ENCODE measurements at places on chromosomes 5 and 9. TPM values are rescaled to one million over a fixed set of nuclear protein-coding genes. Genes with fewer than 3 reads are reported as not detected.

- DNase-seq, result no peak
- no peaks in the 10 kb centered on the region for H3K27me3 ChIP-seq
- no peak overlapping the region for H3K27ac ChIP-seq
- H3K4me1 ChIP-seq, result no peaks in the 10 kb centered on the region
- peaks cover 15% of the 10 kb centered on the region for H3K36me3 ChIP-seq
Measured at GRCh38 chr9:80177949-80178480, 606.2 kb downstream of the TLE4 start.

DNA sequence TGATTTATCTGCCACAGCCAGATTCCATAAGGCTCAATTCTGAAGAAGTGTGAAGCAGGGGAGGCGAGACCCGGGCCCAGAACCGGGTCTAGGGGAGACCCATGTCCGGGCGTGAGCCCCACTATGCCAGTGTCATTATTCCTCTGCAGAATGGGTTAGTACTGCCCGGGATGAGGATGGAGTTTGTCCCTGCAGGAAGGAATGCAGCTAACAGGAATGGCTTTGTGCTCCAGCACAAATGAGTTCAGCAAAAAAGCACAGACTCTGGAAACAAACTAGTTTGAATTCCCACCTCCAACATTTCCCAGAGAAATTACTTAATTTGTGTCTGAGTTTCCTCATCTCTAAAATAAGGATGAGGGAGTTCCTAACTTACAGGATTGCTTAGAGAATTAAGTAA, 202.9 kb downstream of the SYK start:
- H3K27ac ChIP-seq, result no peak overlapping the region
- peaks cover 5% of the 10 kb centered on the region for H3K36me3 ChIP-seq
- no peak overlapping the region for H3K4me3 ChIP-seq
- H3K4me1 ChIP-seq, result no peaks in the 10 kb centered on the region
- H3K27me3 ChIP-seq, result no peaks in the 10 kb centered on the region

- H3K27me3 ChIP-seq, result no peaks in the 10 kb centered on the region
- H3K4me3 ChIP-seq, result no peak overlapping the region
- no peaks in the 10 kb centered on the region for H3K36me3 ChIP-seq
- H3K4me1 ChIP-seq, result peaks cover 1% of the 10 kb centered on the region
- no peak for DNase-seq
- no peak overlapping the region for H3K27ac ChIP-seq
Measured at GRCh38 chr5:145484158-145484557, 351.0 kb downstream of the PRELID2 start.

GRCh38 chr9:75378036-75378435, 289.7 kb downstream of the OSTF1 start:
- no peak overlapping the region for H3K27ac ChIP-seq
- no peak overlapping the region for H3K4me3 ChIP-seq
- peaks cover 9% of the 10 kb centered on the region for H3K36me3 ChIP-seq
- H3K4me1 ChIP-seq, result no peaks in the 10 kb centered on the region
- DNase-seq, result no peak

DNA sequence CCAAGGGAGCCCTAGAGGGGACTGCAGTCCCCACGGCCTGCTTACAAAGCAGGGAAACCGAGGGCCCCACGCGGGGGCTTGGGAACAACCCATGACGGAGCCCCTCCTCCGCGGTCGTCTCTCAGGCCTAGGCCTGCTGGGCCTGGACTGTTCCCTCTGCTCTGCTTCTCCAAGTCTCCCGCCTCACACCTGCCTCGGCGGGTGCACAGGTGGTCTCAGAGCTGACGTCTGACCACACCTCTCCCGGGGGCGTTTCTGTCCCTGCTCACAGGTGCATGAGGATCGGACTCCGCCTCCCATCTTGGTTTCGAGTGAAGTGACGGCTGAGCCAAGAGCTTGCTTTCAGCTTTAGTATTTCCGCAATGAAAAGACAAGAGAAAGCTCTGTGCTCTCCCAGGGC, 72.1 kb downstream of the MRPL36 start:
- no peak overlapping the region for H3K27ac ChIP-seq
- peak; percentile 57 for DNase-seq
- no peaks in the 10 kb centered on the region for H3K27me3 ChIP-seq

GRCh38 chr9:38066914-38067858, 1.8 kb downstream of the SHB start:
- H3K27ac ChIP-seq, result no peak overlapping the region
- peak; percentile 49 for DNase-seq
- H3K4me1 ChIP-seq, result no peaks in the 10 kb centered on the region
- H3K36me3 ChIP-seq, result no peaks in the 10 kb centered on the region
- H3K4me3 ChIP-seq, result peak overlapping the region; percentile 87
- H3K27me3 ChIP-seq, result no peaks in the 10 kb centered on the region

The LHX2 gene
- total RNA-seq, result not detected

The LNPEP gene
- 3.6 TPM for total RNA-seq

The GDA gene
- 3.6 TPM for total RNA-seq

The SLC25A48 gene
- total RNA-seq, result 0.66 TPM

The NDOR1 gene
- 44.1 TPM for total RNA-seq
